Placental pericyte (primary cell): ENCODE measurements at places on chromosomes 6 and 20. TPM values are rescaled to one million over a fixed set of nuclear protein-coding genes. Genes with fewer than 3 reads are reported as not detected.

LY6G6D gene
- total RNA-seq: not detected in 2 replicates

ZFP57 gene
- not detected in 2 replicates for total RNA-seq

HDGFL1 gene
- not detected in 2 replicates for total RNA-seq

HSPA12B gene
- under 0.01 TPM in 1 of 2 replicates, not detected in the other for total RNA-seq

OPN5 gene
- not detected in 2 replicates for total RNA-seq

THEMIS gene
- total RNA-seq: not detected in 2 replicates
